CD4-positive, alpha-beta T cell treated with Interleukin-21 for 1 hour (primary cell): ENCODE measurements at places on chromosomes 3 and 15.

DNA sequence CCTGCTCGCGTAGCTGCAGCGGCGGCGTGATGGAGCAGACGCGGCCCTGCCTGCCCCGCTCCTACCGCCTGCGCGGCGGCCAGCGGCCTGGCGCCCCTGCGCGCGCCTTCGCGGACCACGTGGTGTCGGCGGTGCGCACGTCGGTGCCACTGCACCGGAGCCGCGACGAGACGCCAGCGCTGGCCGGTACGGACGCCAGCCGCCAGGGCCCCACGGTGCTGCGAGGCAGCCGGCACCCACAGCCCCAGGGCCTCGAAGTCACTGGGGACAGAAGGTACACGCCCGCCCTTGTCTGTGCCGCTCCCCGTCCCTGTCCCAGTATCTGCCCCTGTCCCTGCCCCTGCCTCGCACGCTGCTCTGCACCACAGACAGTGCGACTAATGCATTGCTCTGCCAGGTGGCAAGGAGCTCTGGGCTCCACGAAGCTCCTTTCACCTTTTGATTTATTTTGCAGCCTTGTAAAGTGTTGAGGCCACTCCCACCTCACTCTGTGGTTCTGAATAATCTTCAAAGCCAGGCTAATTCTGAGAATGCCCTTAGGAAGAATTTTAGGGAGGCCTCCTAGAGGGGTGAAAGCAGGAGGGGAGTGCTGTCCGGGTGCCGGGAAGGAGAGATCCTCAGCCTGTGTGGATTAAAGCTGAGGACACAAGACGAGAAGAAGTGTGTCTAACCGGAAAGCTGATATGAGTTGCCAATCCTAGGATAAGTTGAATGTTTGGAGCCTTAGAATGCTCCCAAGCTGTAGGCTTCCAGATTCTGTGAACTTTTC is 100.0 kb downstream of the THSD4 start:
- DNase-seq, result no peak

DNA sequence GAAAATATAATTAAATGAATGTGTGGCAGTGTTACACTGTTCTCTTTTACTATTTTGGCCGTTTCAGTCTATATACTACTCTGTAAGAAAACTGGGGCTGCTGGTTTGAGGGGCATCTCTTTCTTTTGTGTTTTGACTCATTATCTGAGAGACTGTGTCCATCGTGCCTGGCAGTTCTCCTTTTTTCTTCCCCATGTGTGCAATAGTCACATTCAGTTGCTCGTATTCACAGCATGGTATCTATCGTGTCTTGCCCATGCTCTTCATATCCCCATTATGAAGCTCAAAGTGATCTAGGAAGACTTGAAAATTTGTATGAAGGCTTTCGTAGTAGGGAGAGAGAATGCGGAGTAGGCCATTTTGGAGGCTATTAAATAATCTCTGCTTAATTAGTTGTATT is 29.8 kb upstream of the FAH start:
- no peak for DNase-seq

- DNase-seq, result no peak
These were observed 1268.1 kb downstream of the OTOL1 start for GRCh38 chr3:162764808-162765071.

GRCh38 chr3:139104062-139104461 is 59.4 kb upstream of the PRR23C start:
- no peak for DNase-seq

GRCh38 chr3:153714588-153715290 is 406.5 kb upstream of the ARHGEF26 start:
- no peak for DNase-seq

GRCh38 chr3:129112308-129113052 is 9.1 kb downstream of the RAB43 start:
- DNase-seq, result no peak
